ENCODE measurements at places on chromosomes 16 and 17. TPM values are rescaled to one million over a fixed set of nuclear protein-coding genes. Genes with fewer than 3 reads are reported as not detected.

Gene RAD51D
- total RNA-seq, result 5.2 TPM

Gene KLHL36
- total RNA-seq, result 34.8 TPM

Gene HBA2
- total RNA-seq, result 803 TPM

Gene PAM16
- 16.9 TPM for total RNA-seq

Gene OTOA
- 0.10 TPM for total RNA-seq

Gene HAGHL
- total RNA-seq, result 1.5 TPM

Gene FOXO3B
- 4.8 TPM for total RNA-seq

Gene ADAMTS18
- 9.2 TPM for total RNA-seq

Gene BRIP1
- 6.5 TPM for total RNA-seq

Gene NKD1
- 15.7 TPM for total RNA-seq

Gene SLC25A11
- 94.6 TPM for total RNA-seq

Gene KNOP1
- total RNA-seq, result 14.4 TPM

Gene EVPLL
- 3.5 TPM for total RNA-seq

Gene USP10
- 47.8 TPM for total RNA-seq

Gene CA7
- not detected for total RNA-seq

Gene PYY
- not detected for total RNA-seq

Gene ZFP3
- 9.5 TPM for total RNA-seq

Gene KRTAP2-1
- not detected for total RNA-seq

Gene NPIPA8
- total RNA-seq, result 3.5 TPM

Gene C1QTNF8
- not detected for total RNA-seq

Gene TPSB2
- 5.8 TPM for total RNA-seq

Gene MPP2
- total RNA-seq, result 4.6 TPM

Gene ZNF624
- total RNA-seq, result 13.0 TPM

Gene TMEM238L
- total RNA-seq, result not detected

Gene TBX2
- 10.5 TPM for total RNA-seq

Gene MYH10
- 86.1 TPM for total RNA-seq

Gene SYT17
- 5.8 TPM for total RNA-seq

Gene TP53TG3C
- not detected for total RNA-seq

Gene MCRIP1
- 111 TPM for total RNA-seq

Gene GNG13
- total RNA-seq, result not detected

Gene KRT10
- 13.6 TPM for total RNA-seq

Gene ENPP7
- total RNA-seq, result not detected

Gene PPM1D
- total RNA-seq, result 11.2 TPM

Gene CLDN7
- total RNA-seq, result 22.2 TPM

Gene CD300H
- total RNA-seq, result not detected

Gene HYDIN
- 1.2 TPM for total RNA-seq

Gene USP43
- total RNA-seq, result 1.0 TPM

Gene KRTAP16-1
- total RNA-seq, result not detected

Gene LPO
- 6.4 TPM for total RNA-seq

Gene NUDT16L1
- 38.2 TPM for total RNA-seq

Gene CLDN9
- not detected for total RNA-seq

Gene GCSH
- total RNA-seq, result 40.8 TPM

Gene KRT28
- not detected for total RNA-seq

Gene CNTROB
- total RNA-seq, result 18.2 TPM

Gene KRT12
- not detected for total RNA-seq

Gene NGFR
- 59.2 TPM for total RNA-seq

Gene CCDC47
- 102 TPM for total RNA-seq

Gene SLX1B
- 6.2 TPM for total RNA-seq

Gene TNK1
- total RNA-seq, result 2.1 TPM

Gene KRT23
- 26.3 TPM for total RNA-seq
